A172 (cell line): ENCODE measurements at places on chromosomes 7 and 10. TPM values are rescaled to one million over a fixed set of nuclear protein-coding genes. Genes with fewer than 3 reads are reported as not detected.
A peak's percentile ranks its signal among the peaks of the same experiment; 100 is the strongest.

GRCh38 chr10:129424978-129425377, 42.1 kb upstream of the MGMT start:
- DNase-seq, result no peak

DNA sequence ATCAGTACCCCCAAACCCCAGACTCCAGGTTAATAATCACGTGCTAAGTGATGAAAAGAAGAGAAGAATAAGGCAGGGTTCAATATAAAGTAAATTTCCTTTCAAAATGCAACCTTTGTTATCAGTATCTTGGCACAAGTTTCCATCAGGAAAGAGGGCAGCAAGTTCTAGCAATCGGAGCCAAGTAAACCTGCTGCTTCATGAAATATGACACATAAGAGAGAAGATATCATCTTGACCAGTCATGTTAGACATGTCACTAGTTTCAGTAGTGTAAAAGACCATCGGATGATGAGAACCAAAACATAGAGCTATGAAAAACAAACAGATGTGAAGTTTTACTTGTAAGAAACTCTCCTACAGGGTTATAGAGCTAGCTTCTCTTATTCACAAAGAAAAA, 44.0 kb downstream of the AASS start:
- DNase-seq, result no peak

- DNase-seq, result peak; percentile 80
These were observed 118.3 kb downstream of the CCDC71L start for GRCh38 chr7:106542550-106543220.

- DNase-seq, result no peak
These were observed 3.8 kb downstream of the LRCH4 start for GRCh38 chr7:100582041-100582579.

DNA sequence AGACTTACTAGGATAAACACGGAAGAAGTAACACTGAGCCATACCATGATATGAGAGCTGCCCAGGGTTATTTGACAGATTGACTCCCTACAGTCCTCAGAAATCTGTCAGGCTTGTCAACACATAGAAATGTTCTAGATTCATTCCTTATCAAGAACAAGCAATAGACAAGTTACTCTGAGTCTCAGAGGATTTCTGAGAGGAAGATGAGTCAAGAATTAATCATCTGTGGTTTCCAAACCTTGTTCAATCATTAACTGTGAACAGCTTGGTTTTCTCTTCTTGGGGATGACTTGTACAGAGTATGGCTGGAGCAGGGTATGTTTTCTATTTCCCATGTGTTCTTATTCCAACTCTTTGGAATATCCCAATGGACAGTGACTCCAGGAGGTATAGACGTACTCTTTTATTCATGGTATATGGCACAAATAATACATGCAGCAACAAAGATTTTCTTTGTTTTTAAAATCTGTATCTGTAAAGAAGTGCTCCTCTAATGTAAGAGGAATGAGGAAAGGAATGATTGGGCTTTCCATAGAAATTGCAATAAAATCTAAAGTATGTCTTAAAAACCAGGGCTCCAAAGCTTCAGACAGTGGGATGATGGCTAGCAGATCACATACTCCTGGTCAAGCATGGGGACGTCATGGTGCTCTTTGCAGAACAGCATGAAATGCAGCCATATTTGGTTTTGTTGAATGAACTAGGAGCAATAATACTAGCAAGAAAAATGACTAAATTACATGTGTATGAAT, 11.9 kb upstream of the SFR1 start:
- DNase-seq, result peak; percentile 93

DNA sequence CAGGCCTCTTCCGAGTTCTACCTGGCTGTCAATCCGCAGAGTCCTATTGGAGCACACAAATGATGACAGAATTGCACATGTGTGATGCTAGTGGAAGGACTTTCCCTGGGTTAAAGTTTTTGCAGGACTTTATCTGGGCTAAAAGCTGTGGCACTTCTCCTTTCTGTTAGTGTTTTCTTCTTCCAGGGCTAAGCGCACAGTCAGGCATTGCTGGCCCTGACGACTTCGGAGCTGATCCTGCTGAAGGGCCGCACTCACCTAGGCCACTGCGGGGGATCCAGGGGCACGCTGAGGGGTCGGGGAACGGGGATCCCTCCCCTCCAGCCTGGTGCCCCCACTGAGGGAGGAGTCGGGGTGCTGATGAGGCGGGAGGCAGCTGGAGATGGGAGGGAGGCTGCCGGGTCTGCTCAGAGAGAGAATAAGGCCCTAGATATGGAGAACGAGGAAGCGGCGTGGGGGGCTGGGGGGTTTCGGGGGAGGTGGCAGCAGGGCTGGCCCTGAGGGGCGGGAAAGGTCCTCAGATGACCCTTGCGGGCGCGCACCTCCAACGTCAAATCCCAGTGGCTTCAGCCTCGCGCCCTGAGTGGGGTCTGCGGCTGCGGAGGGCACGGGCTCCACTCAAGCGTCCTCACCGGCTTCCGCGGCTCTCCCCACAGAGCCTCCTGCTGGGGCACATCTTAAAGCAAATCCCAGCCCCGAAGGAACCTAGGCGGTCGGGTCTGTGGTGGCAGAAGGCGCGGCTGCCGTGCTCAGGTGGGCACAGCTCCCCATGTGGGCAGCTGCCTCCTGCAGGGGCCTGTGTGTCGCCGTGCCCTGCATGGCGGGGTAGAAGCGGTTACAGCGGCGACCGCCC, 30.9 kb downstream of the AGR3 start:
- DNase-seq, result no peak

DNA sequence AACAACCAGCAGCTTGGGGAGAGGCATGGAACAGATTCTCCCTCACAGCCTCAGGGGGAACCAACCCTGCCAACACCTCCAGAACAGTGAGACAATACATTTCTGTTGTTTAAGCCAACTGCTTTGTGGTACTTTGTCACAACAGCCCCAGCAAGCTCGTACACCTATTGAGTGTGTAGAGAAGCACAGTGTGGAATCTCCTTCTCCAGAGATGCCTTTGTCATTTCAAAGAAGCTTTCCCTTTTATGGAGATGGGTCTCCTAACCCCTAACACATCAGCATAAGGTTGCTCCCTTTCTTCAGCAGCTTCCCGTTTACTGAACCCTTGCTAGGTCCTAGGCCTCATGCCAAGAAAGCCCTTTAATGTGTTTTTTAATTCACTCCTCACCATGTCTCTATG, 60.7 kb upstream of the AGK start:
- no peak for DNase-seq

DNA sequence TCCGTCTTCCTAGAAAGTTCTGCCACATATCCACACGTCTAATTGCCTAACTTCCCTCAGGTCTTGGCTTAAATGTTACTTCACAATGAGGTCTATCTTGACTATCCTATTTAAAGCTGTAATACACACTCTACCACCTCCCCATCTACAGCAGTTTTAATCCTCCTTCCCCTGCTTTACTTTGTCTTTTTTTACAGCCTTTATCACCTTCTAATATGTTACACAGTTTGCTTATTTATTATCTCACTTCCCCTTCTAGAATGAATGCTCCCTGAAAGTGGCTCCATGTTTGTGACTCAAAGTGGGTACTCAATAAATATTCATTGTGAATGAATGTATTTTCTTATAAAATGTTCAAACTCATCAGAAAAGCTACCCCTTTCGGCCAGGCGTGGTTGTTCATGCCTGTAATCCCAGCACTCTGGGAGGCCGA, 13.6 kb upstream of the MICU1 start:
- DNase-seq, result no peak

GRCh38 chr10:84155521-84155920, 16.2 kb downstream of the GHITM start:
- DNase-seq, result no peak

GRCh38 chr7:25118048-25118753, 6.9 kb downstream of the CYCS start:
- DNase-seq, result no peak

GRCh38 chr7:120852700-120853099, 5.2 kb downstream of the TSPAN12 start:
- DNase-seq, result no peak

DNA sequence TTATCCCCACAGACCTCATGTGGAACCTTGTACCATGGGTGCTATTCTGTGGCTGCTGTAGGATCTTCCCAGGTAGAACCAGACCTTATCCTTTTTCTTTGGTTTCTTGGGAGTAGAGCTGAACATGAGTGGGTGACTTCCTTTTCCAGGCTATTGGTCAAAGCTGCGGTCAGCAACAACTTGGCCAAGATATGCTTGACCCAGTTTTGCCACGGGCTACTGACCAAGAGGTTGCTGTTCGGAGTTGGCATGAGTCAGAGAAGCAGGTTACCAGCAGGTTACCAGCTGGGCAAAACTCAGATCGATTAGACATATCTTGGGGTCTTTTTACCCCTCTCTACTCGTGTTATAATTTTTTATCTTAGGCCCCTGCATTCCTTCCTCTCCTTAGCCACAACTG, 36.7 kb upstream of the HDAC9 start:
- DNase-seq, result peak; percentile 34

- DNase-seq, result no peak
These were observed 56.7 kb upstream of the EBF3 start for GRCh38 chr10:130020651-130021382.

DNA sequence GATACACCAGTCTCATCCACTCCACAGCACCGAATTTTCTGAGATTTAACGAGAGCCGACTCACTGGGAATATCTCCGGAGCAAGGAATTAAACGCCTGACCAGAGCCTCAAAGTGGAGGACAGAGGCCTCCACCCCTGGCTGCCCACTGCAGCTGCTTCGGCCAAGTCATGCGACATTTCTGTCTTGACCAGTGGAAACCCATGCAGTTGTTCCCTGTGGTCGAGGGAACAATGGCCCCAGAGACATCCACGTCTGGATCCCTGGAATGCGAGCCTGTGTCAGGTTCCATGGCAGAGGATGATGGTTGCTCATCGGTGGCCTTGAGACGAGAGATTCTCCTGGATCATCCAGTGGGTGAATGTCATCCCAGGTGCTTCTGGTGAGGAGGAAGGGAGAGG, 65.7 kb upstream of the INSIG1 start:
- DNase-seq, result no peak

- no peak for DNase-seq
These were observed 214.2 kb downstream of the ANK3 start for GRCh38 chr10:60175441-60175971.

DNA sequence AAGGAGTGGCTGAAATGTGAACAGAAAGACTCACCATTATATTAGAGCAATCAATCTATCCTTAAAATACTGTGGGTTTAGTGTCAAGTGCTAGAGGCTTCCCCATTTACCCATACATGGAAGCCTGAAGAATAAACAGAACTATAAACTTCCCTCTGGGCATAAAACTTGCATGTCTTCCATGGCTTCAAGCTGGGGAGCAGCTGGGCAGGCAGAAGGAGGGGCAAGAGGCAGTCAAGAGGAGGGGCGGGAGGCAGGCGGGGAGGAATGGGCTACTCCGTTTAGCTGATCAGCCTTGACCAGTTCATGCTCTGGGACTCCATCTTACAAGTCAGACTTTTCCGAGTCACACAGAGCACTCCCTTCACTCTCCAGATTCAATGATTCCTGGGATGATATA, 3.5 kb upstream of the PRSS1 start:
- no peak for DNase-seq

GRCh38 chr10:109859221-109859620, 64.1 kb downstream of the XPNPEP1 start:
- no peak for DNase-seq

GRCh38 chr10:89306434-89307268, 4.8 kb downstream of the IFIT2 start:
- DNase-seq, result no peak

GRCh38 chr7:19392246-19392645, 247.0 kb upstream of the FERD3L start:
- DNase-seq, result peak; percentile 79

- DNase-seq, result no peak
These were observed 67.0 kb downstream of the GSDME start for GRCh38 chr7:24690251-24690650.

- DNase-seq, result peak; percentile 19
These were observed 3.5 kb downstream of the MKRN1 start for GRCh38 chr7:140475747-140476333.

DNA sequence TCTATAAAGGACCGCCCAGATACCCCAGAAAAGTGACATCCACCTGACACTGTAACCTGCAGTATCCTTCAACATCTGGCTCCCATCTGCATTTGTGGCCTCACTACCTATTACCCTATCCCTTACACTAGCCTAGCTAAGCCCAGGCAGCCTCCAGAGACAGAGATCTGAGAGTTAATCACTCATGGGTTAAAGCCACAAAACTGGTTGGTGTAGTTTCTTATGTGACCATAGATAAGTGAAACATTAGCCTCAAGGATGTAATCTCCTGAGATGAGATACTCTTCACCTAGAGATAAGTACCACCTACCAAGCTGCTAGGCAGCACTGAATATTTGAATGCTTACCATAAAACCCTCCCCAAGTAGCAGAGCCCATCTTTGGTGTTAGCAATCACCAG, 35.4 kb downstream of the CTTNBP2 start:
- no peak for DNase-seq

DNA sequence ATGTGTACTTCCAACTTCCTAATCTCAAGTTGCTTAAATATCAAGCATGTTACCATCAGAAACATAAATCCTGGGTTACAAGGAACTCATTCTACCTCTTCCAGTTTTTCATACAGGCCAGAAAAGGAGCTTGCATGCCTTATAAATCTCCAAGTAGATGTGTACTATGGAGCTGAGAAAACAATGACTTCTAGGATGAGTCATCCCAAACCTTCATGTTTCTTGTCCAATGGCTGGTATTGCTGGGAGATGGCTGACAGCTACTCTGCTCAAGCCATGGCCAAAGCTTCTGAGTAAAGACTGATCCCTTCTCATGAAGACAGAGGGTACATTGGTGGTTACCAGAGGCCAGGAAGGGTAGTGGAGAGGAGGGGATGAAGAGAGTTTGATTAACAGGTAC, 8.6 kb downstream of the RAPGEF5 start:
- peak; percentile 64 for DNase-seq

DNA sequence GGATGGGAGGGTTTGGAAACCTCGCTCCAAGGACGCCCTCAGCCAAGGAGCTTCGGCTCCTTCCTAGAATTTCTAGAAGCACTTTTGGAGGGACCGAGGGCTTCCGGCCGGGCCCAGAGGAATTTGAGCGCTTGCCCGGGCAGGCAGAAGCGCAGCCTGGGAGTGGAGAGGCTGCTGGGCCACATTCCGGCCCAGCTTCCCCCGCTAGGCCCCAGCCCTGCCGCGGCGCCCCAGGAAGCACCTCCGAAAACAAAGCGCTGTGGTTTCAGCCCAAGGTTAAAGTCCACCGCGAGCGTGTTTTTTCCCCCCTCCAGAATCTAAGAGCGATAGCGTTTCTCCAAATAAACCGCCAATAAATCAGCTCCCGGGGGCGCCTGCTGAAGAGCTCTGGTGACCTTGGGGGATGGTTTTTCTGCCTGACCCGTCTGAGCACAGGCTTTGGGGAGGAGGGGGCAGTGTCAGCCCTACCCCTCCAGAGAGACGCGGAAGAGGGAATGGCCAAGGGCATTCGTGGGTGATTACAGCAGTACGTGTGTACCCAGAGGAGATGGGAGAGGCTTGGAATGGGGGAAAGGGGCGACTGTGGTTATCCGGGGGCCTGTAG, 5.7 kb upstream of the TNRC18 start:
- DNase-seq, result no peak

GRCh38 chr7:2566890-2567678, 8.3 kb downstream of the IQCE start:
- DNase-seq, result no peak

The MBL2 gene
- total RNA-seq, result not detected in 2 replicates

The LARP4B gene
- 42.5 and 55.7 TPM in 2 replicates for total RNA-seq

The CYP3A7 gene
- total RNA-seq, result not detected in 2 replicates

The PKD2L1 gene
- total RNA-seq, result not detected in 2 replicates

The HMX2 gene
- total RNA-seq, result not detected in 2 replicates

The TRPV6 gene
- total RNA-seq, result not detected in 2 replicates

The ERVW-1 gene
- not detected in 2 replicates for total RNA-seq

The ING3 gene
- total RNA-seq, result 19.7 and 32.2 TPM in 2 replicates

The LRMDA gene
- 0.07 TPM in 1 of 2 replicates, not detected in the other for total RNA-seq

The PRSS37 gene
- not detected in 2 replicates for total RNA-seq

The ACTL6B gene
- total RNA-seq, result not detected in 2 replicates

The ZNF22 gene
- 7.0 and 7.9 TPM in 2 replicates for total RNA-seq

The FXYD4 gene
- not detected in 2 replicates for total RNA-seq

The ASB15 gene
- not detected in 2 replicates for total RNA-seq

The MARCHF5 gene
- total RNA-seq, result 12.5 and 24.0 TPM in 2 replicates
